Naive thymus-derived CD4-positive, alpha-beta T cell (primary cell): ENCODE measurements at places on chromosomes 6 and 20. TPM values are rescaled to one million over a fixed set of nuclear protein-coding genes. Genes with fewer than 3 reads are reported as not detected.

DNA sequence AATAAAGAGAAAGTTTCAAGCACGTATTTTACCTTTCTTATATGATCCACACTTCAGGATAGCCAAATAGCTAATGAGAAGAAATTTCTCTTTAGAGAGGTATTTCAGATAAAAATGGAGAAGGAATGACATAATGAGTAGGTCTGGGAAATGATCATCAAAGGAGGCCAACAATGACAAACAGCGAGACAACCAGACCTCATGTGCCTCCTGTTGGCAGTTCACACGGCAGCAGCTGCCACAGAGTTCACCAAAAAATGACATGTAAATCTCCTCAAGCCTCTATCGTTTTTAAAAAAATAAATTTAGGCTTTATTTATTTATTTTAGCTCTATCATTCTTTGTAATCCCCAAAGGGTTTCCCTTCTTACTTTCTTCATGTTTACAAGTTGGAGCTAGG lies 47.7 kb downstream of the SLC2A12 start:
- DNase-seq = no peak

DNA sequence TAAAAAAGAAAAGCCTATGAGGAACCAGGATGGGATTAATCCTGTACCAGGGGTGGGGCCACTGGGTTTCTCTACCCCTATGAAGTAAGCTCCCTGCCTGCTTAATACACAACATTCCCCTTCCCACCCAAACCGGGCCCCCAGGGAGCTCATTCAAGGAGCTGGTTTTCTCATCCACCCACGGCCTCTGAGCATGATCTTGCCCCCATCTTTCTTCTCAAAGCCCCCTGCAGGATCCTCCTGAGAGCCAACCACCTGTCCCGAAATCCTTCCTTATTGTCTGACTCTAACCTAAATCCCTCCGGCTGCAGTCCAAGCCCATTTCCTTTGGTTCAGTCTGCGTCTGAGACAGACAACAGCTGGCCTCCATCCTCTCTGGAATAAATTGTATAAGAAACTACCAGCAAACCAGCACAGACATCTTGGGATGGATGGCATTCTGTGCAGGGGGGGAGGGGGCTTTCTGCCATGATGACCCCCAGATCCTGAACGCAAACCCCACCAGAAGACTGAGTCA lies 21.0 kb downstream of the KCNK5 start:
- DNase-seq = no peak

The NMBR gene
- total RNA-seq = not detected

DNA sequence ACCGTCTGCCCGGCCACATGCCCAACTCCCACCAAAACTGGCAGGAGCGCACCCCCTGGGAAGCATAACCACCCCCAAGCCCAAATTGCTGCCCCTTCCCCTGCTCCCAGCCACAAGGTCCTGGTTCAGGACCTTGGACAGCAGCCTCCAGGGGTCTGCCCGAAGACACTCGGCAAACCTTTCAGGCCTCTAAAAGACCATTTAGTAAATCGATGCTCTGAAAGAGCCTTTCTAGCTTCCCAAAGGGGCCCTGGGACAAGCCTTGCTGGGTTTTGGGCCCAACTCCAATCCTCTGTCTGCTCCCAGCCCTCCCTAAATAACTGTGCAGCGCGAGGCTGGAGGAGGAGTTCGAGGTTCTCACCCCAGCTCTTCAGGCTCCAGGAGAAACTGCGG lies 30.5 kb downstream of the GRM4 start:
- no peak for DNase-seq

The DUSP15 gene
- not detected for total RNA-seq

The DYNLT2 gene
- 2.9 TPM for total RNA-seq

The C20orf144 gene
- total RNA-seq = 0.79 TPM

- DNase-seq = no peak
These were observed 5.1 kb upstream of the POPDC3 start for GRCh38 chr6:105184921-105185320.
